Left ventricle myocardium inferior (tissue), 1 donor: ENCODE measurements at places on chromosomes 1 and 21.
A peak's percentile ranks its signal among the peaks of the same experiment; 100 is the strongest.

DNA sequence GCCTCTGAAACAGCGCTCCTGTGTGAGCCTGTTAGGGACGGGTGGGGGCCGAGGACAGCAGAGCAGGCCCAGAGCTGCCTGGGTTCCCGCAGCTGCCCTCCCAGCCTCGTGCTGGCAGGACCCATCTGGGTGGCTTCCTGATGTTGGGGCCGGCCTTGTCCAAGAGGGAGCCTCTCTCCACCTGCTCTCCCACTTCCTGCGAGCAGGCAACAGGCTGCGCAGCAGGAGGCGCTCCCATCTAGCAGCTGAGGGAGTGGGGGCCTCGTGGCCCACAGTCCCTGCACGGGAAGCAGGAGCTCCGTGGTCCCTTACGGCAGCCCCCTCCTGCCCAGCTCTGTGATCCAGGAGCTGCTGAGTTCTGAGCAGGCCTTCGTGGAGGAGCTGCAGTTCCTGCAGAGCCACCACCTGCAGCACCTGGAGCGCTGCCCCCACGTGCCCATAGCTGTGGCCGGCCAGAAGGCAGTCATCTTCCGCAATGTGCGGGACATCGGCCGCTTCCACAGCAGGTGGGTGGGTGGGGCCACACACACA, 68.0 kb downstream of the TRIM11 start:
- DNase-seq, result peak; percentile 8

DNA sequence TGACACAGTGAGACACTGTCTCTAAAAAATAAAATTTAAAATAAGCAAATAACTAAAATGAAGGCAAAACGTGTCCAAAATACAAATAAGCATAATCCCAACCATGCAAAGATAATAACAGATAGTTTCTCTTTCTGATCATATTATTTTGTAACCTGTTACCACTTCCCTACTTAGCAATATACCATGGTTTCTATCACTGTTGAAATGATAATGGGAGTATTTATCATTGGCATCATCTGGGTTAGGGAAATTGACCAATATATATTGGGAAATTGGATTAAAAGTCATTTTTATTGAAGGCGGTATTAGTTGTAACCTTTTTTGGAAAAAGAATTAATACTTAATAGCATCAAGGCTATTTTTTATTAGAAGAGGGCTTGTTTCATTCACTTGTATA, 47.0 kb downstream of the USP25 start:
- no peak for DNase-seq

GRCh38 chr1:116331523-116331922, 41.5 kb upstream of the ATP1A1 start:
- DNase-seq, result no peak

GRCh38 chr1:14668538-14668937, 70.1 kb downstream of the KAZN start:
- no peak for DNase-seq

GRCh38 chr1:246425895-246426294, 81.2 kb downstream of the SMYD3 start:
- DNase-seq, result no peak

DNA sequence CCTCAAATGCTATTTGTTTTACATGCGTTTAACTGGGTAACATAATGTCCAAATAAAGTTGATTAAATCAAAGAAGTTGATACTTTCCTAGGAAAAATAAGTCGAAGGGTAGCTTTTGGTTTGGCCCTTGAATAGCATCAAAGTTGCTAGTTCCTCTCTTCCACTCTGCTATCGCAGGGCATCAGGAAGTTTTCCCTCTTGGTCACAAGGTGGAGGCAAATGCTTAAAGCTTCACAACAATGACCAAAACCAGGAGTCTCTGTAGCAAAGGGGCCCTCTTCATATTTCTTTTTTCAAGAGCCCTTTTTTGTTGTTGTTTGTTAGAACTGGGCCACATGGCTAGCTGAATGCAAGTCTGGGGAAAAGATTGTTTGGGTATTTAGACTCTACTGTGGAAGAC, 668.4 kb downstream of the KCNT2 start:
- DNase-seq, result no peak

- DNase-seq, result no peak
These were observed 309.0 kb downstream of the CTH start for GRCh38 chr1:70720109-70720508.

- DNase-seq, result no peak
These were observed 2.3 kb upstream of the BCAN start for GRCh38 chr1:156639601-156640101.

- no peak for DNase-seq
These were observed 62.9 kb upstream of the SIM2 start for GRCh38 chr21:36636016-36636415.

GRCh38 chr1:242745079-242745478, 220.6 kb upstream of the PLD5 start:
- DNase-seq, result no peak

- DNase-seq, result no peak
These were observed 28.9 kb downstream of the ODR4 start for GRCh38 chr1:186404454-186405051.

GRCh38 chr1:21966247-21967000, 10.4 kb upstream of the CELA3B start:
- no peak for DNase-seq

DNA sequence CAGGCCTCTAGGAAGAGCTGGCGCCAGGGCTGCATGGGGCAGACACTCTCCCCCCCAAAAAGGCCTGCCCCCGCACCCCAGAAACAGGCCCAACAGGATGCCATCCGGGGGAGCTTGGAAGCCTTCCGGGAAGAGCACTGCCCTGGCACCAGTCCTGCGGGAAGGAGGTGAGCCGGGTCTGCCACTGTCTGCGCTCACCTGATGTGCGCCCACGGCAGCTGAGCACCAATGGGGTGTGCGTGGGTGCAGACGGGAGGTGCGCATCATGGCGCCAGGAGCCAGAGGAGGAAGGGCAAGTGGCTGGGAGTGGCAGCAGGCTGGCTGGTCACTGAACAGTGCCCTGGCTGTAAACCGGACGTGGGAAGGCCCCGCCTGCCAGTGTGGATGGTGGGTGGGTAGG, 73.6 kb downstream of the CASZ1 start:
- no peak for DNase-seq

- DNase-seq, result peak; percentile 30
These were observed 554 bp downstream of the ZNF281 start for GRCh38 chr1:200409203-200409760.

DNA sequence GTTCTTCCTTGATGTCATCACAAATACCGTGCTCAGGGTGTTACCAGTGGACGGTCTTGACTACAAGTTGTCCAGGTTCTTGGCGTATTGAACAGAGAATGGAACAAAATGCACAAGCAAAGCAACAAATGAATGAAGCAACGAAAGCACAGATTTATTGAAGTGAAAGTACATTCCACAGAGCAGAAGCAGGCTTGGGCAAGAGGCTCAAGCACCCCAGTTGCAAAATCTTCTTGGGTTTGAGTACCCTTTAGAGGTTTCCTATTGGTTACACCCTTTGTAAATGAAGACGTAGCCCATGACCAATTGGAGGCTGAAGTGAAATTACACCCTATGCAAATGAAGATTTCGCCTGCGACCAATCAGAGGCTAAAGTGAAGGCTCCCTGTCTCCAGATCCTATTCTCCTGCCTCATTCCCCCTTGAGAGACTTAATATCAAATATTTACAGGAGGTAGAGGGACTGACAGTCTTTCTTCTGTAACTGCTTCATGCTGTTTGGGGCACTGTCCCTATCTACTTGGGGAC, 38.3 kb downstream of the YY1AP1 start:
- DNase-seq, result no peak

DNA sequence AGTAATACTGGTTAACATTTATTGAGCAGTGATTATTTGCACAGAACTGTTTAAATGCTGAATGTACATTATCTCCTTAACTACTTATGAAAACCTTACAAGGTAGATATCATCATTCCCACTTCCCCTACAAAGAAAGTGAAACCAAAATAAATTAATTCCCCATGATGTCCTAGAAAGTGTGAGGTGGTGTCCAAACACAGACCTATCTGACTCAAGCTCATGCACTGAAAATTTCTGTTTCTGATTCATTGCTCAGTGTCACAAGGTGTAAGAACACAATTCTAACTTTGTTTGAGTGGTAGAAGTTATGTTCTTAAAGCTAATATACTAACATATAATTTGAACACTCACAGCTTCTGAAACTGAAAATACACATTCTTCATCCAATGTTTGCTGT, 178.7 kb downstream of the MRPL39 start:
- no peak for DNase-seq

- no peak for DNase-seq
These were observed 18.0 kb upstream of the GRHL3 start for GRCh38 chr1:24300971-24301784.

DNA sequence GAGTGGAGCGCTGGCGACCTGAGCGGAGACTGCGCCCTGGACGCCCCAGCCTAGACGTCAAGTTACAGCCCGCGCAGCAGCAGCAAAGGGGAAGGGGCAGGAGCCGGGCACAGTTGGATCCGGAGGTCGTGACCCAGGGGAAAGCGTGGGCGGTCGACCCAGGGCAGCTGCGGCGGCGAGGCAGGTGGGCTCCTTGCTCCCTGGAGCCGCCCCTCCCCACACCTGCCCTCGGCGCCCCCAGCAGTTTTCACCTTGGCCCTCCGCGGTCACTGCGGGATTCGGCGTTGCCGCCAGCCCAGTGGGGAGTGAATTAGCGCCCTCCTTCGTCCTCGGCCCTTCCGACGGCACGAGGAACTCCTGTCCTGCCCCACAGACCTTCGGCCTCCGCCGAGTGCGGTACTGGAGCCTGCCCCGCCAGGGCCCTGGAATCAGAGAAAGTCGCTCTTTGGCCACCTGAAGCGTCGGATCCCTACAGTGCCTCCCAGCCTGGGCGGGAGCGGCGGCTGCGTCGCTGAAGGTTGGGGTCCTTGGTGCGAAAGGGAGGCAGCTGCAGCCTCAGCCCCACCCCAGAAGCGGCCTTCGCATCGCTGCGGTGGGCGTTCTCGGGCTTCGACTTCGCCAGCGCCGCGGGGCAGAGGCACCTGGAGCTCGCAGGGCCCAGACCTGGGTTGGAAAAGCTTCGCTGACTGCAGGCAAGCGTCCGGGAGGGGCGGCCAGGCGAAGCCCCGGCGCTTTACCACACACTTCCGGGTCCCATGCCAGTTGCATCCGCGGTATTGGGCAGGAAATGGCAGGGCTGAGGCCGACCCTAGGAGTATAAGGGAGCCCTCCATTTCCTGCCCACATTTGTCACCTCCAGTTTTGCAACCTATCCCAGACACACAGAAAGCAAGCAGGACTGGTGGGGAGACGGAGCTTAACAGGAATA, 4.2 kb downstream of the TFAP2E start:
- DNase-seq, result no peak

DNA sequence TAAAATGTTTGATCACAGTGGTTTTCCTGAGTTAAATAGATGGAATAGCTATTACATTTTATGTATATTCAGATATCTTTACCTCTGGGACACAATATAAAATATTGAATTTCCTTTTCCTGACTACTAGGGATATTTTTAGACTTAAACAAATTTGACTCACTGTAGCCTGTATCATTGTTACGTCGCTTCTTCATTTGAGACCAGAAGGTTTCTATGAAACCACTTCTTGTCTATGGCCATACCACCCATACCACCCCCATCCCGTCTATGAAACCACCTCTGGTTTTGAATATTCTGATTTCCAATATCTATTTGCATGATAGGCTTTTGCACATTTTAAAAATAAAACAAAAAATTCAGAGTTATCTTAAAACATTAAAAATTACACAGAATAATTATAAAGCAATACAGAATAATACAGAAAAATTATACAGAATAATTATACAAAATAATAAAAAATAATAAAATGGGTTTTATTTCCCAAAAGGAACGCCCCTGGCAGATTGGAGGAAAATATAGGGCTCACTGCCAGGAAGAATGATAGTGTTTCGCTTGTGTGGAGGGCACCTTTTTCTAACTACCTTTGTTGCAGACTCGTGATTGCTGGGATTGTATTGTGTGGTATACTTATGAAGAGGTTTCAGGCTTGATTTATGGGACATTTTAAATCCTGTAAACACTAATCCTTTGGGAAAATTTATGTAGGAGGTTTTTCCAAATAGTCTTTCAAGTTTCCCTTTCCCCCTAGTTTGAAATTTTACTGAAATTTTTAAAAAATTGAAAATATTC, 4.7 kb downstream of the SPEN start:
- DNase-seq, result no peak

- DNase-seq, result no peak
These were observed 26.7 kb downstream of the NDC1 start for GRCh38 chr1:53811414-53811851.

DNA sequence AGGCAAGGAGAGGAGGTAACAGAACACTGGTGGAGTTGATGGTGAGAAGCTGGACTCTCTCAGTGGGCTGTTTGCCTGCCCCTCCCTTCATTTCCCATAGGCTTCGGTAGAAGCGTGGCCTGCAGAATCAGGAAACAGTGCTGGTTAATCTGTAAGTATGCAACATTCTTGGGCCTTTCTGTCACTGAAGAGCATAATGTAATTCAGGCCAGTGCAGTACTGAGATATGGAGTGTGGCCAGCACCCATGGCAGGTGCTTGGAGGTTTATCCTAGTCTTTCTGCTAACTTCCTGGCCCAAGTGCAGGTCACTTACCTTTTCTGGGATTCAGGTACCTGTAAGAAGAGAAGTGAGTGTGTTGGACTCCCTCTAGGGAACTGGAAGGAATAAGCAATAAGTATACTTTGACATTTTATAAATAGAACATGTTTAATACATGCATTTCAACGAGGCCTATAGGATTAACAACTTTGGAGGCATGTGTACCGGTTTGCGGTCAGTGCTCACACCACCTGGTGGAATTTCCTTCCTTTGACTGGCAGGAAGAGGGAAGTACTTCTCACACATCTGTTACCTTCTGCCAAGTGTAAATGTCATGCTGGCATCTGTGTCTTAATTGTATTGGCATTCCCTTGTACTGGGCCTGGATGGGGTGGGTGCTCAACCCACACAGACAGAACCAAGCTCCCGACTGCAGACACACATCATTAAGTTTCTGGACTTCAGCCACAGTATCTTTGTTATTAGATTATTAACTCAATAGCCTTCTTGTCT, 105.5 kb downstream of the KIF26B start:
- DNase-seq, result no peak

DNA sequence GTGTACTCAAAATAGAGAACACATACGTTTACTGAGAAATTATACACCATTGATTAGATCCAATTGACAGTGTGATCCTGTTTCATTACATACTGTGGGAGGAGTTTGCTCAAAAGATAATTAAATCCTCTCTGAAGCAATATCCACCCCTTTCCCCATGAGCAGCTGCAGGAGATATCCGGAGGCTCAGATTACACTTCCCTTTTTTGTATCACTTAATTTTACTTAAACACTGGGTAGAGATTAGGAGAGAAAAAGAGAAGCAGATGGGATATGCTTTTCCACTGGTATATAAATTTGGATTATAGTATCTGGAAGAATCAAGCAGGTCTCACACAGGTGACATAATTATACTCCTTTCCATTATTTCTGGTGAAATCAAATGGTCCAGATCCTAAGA, 333.3 kb upstream of the ZRANB2 start:
- DNase-seq, result no peak

- DNase-seq, result no peak
These were observed 62.0 kb upstream of the NEK2 start for GRCh38 chr1:211737115-211738035.

- no peak for DNase-seq
These were observed 48.0 kb downstream of the TOR3A start for GRCh38 chr1:179129702-179130473.
